ENCODE measurements at places on chromosomes 4 and X. TPM values are rescaled to one million over a fixed set of nuclear protein-coding genes. Genes with fewer than 3 reads are reported as not detected.

DNA sequence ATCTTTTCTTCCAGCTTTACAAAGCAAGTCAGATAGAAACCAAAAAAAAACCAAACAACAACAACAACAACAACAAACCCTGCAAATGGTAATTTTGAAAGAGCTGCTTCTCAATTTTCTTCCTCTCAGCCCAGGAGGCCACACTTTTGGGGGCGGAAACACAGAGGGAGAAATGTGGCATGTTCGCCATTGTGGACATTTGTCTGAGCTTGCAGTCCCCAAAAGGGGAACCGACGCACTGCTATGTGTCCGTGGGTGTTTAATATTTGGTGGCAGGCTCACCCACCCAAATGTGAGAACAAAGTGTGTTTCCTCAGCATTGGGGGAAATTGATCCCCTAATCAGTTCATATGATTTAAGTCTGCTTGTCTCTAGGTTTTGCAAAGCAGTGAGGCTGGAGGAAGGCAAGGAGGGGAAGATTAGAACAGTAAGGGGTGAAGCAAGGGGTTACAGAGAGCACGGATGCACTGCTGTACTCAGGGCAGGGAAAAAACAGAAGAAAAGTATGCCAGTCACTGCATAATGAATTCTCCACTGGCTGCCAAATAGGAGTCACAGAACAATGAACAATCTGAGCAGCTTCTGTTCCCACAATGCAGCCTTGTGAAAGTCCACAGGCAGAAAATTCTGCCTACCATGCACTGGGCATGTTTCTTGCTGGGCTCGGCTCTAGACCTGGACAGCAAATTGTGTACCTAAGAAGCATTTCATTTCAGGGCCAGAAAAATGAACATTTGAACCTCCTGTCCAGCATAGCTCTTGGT, 74.7 kb upstream of the GPM6B start:
- DNase-seq: peak; percentile 17

DNA sequence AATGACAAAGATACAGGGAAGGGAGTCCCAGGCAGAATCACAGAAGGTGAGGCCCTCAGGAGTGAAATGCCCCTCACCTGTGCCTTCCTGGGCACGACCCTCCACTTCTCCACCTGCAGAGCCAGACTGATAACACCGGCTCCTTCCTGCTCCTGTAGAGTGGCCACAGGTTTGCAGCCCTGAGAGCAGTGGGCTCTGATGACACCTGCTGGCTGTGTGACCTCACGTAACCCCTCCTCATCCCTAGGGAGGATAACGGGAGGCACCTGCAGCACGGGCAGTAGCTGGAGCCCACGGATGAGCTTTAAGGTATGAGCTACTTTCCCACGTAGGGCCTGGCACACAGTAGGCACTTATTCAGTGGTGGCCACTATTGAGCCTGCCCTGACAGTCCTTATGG, 25.5 kb upstream of the MAN2B2 start:
- DNase-seq: no peak

GRCh38 chrX:48458711-48459110, 11.3 kb downstream of the SLC38A5 start:
- no peak for DNase-seq

DNA sequence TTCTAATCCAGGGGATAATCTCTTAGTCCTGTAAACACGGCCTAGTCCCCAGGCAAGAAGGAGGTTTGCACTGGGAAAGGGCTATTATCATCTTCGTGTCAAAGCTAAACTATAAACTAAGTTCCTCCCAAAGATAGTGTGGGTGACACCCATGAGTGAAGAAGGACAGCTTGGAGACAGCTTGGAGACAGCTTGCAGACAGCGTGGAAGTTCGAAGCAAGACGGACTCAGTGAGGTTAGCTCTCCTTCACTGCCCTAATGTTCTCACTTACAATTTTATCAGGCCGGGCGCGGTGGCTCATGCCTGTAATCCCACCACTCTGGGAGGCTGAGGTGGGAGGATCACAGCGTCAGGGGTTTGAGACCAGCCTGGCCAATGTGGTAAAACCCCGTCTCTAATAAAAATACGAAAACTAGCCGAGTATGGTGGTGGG, 19.2 kb upstream of the PLCXD1 start:
- no peak for DNase-seq

- DNase-seq: no peak
Measured at GRCh38 chr4:136319789-136320464, 1212.4 kb downstream of the PCDH18 start.

Gene NWD2
- total RNA-seq: 0.33 TPM

GRCh38 chr4:1227816-1228215, 21.1 kb downstream of the CTBP1 start:
- DNase-seq: no peak

Gene GLRA2
- not detected for total RNA-seq

DNA sequence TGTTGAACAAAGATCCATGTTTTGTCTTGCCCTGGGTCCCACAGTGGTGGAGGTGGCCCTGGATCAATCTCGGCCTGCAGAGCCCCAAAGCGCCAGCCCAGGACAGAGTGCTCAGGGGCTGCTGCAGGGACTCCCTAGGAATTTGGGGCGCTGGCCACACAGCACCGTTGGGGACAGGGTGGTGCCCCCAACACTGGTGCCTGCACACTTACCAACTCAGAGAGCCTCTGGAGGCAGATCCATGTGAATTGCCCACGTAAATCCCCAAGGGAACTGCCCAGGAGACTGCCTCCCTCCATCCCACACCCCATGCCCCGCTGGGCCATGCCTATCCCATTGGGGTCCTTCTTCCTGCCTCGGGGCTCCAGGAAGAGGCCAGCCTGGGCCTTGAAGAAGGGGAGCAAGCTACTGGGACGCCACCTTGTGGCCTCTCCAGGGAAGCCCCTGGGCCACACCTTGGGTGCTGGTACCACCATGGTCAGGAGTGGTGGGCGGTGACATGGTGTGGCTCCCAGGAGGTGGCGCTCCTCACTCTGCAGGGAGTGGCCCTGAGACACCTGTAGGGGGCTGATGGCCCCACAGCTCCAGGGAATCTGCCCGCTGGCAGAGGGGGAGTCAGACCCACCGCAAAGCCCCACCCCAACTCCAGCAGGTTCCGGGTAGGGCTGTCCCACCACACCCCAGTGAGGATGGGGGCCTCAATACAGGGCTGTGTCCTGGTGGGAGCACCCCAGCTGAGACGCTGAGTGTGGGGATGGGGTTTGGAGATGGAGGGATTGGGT, 22.8 kb downstream of the CFAP99 start:
- peak; percentile 52 for DNase-seq

- no peak for DNase-seq
Measured at GRCh38 chr4:22488106-22488505, 27.8 kb downstream of the ADGRA3 start.

DNA sequence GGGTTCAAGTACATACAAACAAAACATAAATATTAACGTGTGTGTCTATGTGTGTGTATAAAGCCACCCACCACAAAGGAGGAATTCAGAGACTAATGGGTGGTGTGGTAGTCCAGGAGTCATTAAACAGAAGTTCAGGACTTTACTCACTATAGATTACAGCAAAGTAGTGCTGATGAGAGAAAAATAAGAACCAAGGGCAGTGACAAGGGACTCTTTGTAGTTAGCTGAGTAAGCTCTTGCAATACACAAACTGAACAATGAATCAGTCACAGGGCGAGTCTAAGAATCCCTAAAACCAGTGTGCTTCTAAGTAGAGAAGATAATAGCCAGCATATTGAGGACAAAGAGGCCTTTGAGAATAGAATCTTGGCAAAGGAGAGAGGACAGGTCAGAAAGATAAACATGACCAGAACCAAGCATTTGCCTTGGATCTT, 232.4 kb downstream of the PPP3CA start:
- DNase-seq: no peak

DNA sequence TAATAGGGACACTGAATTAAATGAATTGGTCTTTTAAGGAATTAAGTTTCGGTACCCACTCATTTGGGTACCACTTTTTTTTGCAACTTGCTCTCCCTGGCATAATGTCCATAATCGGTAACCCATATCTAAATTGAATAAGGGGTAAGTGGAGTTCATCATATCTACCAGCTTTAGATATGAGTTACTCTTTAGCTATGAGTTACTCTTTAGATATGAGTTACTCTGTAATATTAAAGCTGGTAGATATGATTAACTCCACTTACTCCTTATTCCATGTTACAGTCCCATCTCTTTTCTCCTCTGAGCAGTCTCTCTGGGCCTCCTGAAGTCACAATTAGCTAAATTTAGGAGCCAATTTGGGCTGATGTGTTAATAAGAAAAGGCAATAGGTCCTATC, 85.7 kb downstream of the TEX13C start:
- DNase-seq: no peak

- no peak for DNase-seq
Measured at GRCh38 chr4:35975617-35976355, 268.5 kb downstream of the ARAP2 start.

Gene DRP2
- not detected for total RNA-seq

GRCh38 chrX:10090319-10090718, 66.5 kb upstream of the CLCN4 start:
- DNase-seq: no peak

- DNase-seq: peak; percentile 58
Measured at GRCh38 chrX:21374163-21374993, at the start of gene CNKSR2. Gene CNKSR2 (plus strand): TSS chrX:21374418. CDS start chrX:21374898, 480 bp downstream.

- no peak for DNase-seq
Measured at GRCh38 chrX:5998456-5998855, 230.2 kb downstream of the NLGN4X start.

DNA sequence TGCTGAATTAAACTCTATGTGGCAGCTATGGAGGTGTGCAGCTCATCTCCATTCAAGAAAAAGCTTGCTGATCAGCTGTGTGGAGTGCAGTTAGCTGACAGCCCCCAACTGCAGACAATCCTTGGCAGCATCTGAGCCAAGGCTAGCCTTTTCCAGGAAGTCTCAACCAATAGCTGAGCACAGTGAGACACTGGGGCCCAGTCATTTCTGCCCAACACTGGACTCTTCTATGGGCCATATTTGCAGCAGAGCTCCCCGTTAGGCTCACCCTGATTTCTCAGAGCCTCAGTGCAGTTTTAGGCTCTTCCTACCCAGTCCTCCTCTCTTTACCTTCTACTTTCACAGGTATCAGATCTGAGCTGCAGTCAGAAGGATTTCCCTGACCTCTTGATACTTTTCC, 12.9 kb downstream of the DDX53 start:
- DNase-seq: no peak

Gene CEP44
- total RNA-seq: 17.0 TPM

DNA sequence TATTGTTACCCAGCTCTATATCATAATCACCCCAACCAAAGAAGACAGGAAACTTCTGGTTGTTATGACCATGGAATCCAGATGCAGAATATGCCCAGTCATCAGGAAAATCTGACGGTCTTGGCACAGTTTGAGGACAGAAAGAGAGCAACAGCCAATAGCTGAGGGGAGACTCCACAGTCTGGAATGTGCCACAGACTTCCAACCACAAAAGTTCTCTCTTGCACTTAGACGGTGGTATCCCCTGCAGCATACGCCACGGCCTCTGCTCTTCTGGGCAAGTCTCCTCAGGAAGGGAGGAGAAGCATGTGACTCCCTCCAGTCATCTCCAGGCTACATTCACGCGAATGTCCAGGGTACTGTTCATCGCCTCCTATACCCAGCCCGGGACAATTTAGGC, 18.4 kb downstream of the ZNF827 start:
- no peak for DNase-seq

Gene PNMA6A
- 4.9 TPM for total RNA-seq

- DNase-seq: no peak
Measured at GRCh38 chrX:146863566-146863965, 49.0 kb upstream of the CXorf51A start.

Gene CENPI
- total RNA-seq: not detected

GRCh38 chrX:20333672-20334071, 67.0 kb upstream of the RPS6KA3 start:
- DNase-seq: no peak

GRCh38 chr4:26412381-26413372, 77.6 kb downstream of the CCKAR start:
- peak; percentile 83 for DNase-seq

- no peak for DNase-seq
Measured at GRCh38 chr4:122458625-122459024, 2.1 kb upstream of the IL2 start.

GRCh38 chrX:149313871-149314371, 191.2 kb downstream of the IDS start:
- DNase-seq: peak; percentile 38

Gene CLDN2
- 0.29 TPM for total RNA-seq

Gene DCAF8L2
- total RNA-seq: not detected

Gene AFM
- total RNA-seq: not detected

Gene NPY2R
- not detected for total RNA-seq

DNA sequence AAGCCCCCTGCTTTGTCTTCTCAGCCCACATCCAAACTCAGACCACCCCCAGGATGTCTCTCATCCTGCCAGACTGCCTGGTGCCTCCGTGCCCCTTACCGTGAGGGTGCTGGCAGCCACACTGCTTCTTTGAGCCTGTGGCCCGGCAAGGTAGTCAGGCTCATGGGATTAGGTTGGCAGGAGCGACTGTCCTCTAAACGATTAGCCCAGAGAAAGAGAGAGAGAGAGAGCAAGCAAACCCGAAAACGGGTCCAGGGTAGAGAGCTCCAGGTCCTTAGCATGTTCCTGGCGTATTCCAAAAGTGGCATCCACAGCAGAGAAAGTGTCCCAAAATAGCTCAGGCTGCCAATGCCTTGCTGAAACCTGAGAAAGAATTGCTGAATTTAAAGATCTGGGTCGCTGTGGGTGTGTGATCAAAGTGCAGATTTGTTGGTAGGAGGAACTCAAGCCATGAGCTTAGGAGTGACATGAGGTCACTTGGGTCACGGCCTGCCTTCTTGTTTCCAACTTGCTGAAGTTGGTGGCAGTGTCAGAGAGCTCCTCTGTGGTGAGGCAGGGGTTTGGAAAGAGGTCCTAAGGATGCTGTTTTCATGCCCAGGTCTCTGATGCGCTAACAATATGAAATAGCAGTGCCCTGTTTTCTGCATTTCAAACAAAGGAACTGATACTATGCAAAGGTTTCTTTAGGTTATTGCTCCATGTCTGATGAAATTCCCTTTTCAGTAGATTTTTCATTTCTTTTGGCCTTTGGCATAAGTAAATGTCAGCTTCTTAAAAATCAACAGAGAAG, 81.6 kb downstream of the RTL9 start:
- DNase-seq: no peak

Gene IQSEC2
- total RNA-seq: 23.7 TPM

Gene SMPX
- not detected for total RNA-seq

Gene FAM193A
- total RNA-seq: 22.4 TPM

GRCh38 chrX:10259716-10260115, 102.9 kb downstream of the CLCN4 start:
- DNase-seq: no peak

Measured in thyroid gland (tissue), 4 donors.